Activated naive CD4-positive, alpha-beta T cell treated with Interleukin-2 at 50 U/mL for 16 hours (primary cell): ENCODE measurements at places on chromosomes 16 and 17.
A peak's percentile ranks its signal among the peaks of the same experiment; 100 is the strongest.

DNA sequence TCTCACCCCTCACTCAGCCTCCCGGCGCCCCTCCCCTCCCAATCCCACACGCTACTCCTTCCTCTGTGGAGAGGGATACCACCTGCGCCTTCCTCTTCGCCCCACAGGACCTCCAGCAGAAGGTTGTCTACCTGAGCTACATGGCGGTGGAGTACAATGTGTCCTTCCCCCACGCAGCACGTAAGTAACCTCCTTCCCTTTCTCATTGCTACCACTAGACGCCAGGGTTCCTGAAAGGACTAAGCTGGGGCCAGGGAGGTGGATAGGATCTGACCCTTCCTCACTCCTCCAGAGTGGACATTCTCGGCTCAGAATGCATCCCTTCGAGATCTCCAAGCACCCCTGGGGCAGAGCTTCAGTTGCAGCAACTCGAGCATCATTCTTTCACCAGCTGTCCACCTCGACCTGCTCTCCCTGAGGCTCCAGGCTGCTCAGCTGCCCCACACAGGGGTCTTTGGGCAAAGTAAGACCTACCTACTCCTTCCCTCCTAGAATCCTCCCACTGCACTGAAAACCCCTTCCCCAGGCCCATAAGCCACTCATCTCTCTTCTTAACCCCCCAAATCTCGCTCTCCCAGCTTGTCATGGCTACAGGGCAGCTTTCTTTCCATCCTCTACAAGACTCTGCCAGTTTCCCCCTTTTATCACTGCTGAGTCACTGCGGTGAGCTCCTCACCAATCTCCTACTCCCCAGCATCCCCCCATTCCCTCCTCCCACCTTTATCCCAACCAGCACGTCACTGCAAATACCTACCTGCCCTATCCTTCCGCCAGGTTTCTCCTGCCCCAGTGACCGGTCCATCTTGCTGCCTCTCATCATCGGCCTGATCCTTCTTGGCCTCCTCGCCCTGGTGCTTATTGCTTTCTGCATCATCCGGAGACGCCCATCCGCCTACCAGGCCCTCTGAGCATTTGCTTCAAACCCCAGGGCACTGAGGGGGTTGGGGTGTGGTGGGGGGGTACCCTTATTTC lies 1.5 kb downstream of the CD68 start:
- DNase-seq: no peak

- DNase-seq: peak; percentile 38
Measured at GRCh38 chr17:39235555-39236449, 10.1 kb upstream of the STAC2 start.

DNA sequence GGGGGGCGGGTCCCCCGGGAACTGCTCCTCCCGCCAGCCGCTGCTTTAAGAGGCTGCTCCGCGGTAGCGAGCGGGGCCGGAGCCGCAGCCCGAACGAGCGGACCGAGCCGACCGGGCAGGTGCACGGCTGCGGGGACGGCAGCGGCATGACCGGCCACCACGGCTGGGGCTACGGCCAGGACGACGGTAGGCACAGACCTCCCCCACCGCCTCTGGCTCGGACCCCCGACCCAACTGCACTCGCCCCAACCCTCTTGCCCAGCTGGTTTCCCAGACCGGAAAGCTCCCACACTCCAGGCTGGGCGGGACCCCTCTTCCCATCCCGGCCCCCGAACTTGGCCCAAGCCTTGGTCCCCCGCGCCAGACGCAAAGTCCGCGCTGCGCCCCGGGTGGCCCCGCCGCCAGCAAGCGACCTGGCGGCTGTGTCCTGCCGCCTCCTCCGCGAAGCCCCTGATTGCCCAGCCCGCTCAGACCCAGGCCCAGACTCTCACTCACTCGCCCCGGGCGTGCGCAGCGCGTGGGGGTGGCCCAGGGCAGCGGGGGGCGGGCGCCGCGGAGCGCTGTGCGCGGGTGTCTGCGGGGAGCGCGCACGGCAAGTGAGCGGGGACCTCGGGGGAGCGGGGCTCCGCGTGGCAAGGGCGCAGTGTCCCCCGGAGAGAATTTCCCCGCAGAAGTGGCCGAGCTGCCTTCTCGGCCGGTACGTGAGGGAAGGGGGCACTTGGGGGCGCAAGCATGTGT lies at the start of gene CA7:
Gene CA7, plus strand, starts transcription at position 73 of the 738 bp plus-strand sequence. Its CDS starts 74 bp downstream, at position 147.
- no peak for DNase-seq

- no peak for DNase-seq
Measured at GRCh38 chr17:48187872-48188608, 80.5 kb downstream of the SNX11 start.

DNA sequence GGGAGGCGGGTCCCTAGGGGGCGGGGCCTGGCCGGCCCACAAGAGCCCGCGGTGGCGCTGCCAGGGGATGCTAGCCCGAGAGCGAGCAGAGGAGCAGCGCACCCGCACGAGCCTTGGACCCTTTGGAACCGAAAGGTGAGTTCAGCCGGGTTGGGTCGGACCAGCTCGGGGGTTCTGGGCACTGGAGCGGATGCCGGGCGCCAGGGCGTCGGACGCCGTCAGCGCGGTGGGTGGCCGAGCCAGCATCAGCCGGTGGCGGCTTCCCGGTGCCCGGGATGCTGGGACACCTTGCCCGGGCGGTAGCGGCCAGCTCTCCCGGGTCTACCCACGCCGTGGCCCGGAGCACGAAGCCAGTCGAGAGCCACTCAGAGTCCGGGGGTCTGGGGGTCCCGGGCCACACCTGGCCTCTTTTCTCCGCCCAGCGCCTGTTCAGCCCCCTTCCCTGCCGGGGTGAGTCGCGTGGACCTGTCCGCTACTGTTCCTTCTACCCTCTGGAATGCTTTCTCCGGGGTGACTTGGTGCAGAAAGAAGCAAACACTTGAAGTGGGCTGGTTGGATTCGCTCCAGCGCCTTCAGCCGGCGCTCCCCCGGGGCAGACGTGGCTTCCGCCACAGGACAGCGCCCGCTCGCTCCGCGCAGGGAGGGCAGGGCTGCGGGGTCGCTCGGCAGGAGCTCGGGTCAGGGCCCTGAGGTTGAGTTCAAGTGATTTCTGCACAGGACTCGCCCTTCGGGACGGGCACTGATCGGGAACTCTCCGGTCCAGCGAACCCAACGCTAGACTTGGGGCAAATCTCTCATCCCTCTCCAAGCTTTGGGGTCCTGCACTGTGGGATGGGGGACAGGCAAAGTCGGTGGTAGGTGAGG lies at the start of gene SCNN1G:
Gene SCNN1G, plus strand, starts transcription at position 67 of the 864 bp plus-strand sequence. CDS start 3,527 bp downstream, outside the sequence.
- DNase-seq: no peak

DNA sequence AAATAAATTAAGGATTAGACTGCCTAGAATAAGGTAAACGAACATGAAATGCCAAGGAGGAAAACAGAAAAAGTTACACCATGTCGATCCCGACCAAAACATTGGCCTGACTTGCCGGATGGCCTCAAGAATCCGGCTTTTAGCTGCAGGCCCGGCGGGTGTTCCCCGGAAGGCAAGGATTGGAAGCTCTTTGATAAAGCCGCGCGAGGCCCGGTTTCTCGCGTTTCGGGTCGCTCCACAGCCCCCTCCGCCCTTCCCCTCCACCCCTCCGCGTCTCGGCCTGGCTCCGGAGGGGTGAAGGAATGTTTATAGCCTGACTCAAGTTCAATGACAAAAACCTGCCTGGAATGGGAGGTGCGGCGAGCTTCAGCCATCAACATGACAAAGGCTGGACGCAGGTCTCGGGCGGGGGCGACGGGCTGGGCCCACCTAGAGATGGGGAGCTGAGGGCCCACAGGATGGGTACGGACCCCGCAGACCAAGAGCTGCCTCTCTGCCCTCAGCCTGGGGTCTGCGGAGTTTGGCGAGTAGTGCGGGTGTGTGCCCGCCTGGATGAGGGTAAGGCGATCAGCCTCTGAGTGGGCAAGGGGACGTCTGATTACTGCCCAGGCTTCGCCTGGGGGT lies 2.6 kb downstream of the PRAC1 start:
- DNase-seq: no peak
